ENCODE measurements at places on chromosomes 16 and 17.

DNA sequence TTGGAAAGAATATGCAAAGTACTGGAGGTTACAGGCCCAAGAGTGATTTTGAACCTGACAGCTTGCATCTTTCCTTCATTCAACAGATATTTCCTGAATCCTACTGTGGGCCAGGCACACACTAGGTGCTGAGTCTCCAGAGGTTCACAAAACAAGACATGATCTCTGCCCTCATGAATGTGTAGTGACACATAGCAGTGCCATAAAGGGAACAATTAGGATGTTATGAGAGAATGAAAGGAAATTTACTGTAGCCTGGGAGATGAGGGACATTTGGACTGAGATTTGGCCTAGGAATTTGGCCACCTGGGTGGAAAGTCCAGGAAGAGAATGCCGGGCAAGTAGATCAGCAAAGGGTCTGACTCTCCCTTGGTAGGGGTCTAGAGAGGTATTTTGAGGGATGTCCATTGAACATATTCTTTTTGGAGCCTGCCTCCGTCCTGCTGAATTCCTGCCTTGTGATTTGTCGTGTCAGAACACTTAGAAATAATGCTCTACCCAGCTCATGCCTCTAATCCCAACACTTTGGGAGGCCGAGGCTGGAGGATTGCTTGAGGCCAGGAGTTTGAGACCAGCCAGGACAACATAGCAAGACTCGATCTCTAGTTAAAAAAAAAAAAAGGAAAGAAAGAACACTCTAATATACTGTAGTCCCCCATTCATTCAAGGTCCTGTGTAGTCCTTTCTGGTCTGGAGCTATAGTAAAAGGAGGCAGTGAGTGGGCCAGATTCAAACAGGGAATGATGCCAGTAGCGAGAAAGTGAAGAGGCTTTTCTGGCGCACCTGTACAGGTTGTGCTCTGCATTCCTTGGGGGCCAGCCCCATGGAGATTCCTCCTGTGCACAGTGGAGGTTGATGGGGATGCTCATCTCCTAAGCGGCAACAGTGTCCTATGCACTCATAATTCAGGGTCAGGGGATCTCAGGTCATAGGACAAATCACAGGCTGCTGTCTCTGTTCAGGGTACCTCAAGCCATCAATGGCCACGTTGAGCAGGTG, 90.6 kb upstream of the CLEC18A start:
- ATAC-seq, result no peak

DNA sequence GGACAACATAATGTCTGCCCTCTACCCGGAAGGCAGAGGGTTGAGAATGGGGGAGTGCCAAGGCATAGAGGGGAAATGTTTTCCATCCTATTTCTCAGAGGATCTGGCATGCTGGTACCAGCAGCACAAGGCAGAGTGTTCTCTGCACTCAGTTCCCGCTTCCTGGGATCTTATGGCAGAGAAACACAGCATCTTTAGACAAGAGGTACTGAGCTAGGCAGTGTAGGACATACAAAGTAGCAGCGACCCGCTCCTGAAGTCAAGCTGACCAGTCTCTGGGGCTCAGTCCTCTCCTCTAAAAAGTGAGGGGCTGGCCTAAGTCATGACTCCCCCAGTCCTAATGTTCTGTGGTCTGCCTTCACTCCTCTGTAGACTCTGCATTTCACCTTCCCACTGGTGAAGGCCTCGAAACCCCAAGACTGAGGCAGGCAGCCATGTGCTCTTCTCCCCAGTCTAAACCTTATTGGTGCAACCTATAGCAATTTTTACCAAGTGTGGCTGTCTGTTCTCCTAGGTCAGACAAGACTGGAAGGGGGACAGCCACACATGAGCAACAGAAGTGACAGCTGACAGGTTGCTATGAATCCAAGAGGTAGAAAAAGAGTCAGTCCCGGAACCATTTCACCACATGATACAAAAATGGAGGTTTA, 11.3 kb upstream of the TSPOAP1 start:
- ATAC-seq, result no peak

GRCh38 chr16:73021866-73022495, 25.9 kb downstream of the ZFHX3 start:
- no peak for ATAC-seq

DNA sequence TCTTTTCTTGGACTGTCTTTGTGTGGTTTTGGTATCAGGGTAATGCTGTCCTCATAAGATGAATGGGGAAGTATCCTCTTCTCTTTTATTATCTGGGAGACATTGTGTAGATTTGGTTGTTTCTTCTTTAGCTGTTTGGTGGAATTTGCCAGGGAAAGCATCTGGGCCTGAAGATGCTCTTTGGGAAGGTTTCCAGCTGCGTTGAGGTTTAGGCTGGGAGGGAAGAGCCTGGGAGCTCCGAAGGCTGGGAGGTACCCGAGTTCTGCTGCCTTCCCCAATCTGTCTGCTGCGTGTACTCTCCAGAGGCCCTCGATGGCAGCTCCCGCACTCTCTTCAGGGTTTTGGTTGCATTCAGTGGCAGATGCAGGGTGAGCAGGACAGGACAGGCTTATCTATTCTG, 25.6 kb upstream of the CRISPLD2 start:
- no peak for ATAC-seq

DNA sequence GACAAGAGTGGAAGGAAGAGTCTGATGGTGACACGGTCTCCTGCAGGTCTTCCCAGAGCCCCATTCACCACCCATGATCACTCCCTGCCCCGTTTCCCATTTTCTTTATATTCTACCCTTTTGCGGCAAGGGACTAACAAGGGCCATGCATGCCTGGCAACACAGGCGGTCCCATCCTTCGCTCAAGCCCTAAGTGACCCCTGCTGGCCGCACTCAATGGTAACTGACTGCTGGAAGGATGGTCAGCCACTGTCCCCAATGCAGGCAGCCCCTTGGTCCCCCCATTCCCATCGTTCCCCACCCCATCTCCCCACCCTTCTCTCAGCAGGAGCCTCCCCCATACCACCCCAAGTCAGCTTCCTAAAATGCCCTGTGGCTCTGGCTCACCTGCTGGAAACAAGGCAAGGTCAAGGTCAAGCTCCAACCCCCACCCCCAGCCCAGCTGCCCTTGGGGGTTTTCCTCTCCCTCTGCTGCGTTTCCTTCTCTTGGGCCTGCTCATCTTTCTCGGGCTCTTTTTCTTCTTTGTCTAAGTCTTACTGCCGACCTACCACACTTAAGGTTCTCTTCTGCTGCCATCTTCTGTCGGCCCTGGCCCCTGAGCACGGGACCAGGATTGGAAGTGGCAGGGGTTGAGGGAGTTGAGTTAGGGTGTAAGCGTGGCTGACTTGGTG, 116.0 kb downstream of the RPTOR start:
- ATAC-seq, result no peak

DNA sequence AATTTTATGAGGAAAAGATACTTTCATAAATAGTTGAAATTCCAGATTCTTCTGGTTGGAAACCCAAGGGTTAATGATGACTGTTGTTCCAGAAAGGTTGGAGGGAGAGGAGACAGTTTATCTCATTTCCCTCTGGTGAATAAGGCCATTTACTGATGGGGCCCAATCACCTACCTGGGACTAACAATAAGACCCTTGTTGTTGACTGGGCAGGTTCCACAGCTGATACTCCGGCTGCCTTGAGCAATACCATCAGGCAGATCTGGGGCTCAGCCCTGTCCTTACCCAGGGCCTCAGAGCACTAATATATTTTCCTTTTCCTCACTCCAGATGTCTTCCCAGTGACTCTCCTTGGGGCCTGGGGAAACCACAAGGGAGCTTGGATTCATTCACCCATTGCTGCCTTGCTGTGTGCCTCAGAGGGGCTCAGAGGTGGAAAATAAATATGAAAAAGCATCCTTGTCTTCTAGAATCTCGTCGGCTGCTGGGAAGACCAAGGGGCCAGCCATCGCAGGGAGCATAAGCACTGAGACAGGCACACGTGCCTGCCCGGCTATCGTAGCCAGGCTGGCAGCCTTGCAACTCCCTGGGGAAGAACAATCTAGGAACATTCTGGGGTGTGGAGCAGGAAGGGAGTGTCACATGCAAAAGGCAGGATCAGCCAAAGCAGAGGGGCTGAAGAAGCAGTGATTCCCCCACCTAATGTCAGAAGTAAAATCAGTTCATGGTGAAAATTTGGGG, 54.4 kb downstream of the MPRIP start:
- no peak for ATAC-seq

- no peak for ATAC-seq
These were observed 50.7 kb downstream of the AATF start for GRCh38 chr17:36999471-36999870.
